ENCODE measurements at places on chromosomes 12 and 14.

GRCh38 chr12:82659343-82660207 lies 27.1 kb upstream of the TMTC2 start:
- DNase-seq = no peak

DNA sequence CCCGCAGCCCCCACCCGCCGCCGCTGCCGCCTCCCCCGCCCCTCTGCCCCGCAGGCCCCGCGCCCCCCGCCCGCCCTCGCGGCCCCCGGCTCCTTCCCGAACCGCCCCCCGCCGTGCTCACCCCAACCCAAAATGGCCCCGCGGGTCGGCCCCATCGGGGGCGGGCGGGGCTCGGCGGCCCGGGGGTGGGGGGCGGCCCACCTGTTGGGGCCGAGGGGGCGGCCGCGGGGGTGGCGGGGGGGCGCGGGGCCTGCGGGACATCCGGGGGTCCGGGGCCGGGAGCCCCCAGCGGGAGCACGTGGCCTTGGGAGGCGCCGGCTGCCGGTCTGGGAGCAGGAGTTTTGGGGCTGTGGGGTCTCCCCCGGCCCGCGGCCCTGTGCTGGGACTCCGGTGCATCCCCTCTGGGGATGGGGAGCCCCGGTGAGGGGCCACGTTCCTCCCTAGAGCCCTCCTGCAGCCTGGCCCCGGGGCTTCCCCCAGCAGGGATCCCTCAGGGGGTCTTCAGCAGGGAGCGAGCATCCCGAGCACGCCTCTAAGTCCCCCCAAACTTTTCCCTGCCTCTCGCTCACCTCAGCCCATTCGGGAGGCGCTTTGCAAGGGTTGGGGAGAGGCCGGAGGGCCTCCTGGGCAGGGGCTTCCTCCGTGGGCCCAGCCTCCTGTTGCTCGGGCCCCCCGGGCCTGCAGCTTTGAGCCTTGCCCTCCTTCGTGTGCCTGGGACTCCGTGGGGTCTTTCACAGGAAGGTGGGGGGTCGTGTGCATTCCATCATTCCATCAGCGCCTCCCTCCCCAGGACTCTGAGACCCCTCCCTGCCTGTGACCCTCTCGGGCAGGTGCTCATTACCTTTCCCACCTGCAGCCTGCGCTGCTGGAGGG lies 710 bp downstream of the MTA1 start:
- DNase-seq = no peak

GRCh38 chr12:80857311-80857710 lies 80.4 kb downstream of the LIN7A start:
- no peak for DNase-seq

DNA sequence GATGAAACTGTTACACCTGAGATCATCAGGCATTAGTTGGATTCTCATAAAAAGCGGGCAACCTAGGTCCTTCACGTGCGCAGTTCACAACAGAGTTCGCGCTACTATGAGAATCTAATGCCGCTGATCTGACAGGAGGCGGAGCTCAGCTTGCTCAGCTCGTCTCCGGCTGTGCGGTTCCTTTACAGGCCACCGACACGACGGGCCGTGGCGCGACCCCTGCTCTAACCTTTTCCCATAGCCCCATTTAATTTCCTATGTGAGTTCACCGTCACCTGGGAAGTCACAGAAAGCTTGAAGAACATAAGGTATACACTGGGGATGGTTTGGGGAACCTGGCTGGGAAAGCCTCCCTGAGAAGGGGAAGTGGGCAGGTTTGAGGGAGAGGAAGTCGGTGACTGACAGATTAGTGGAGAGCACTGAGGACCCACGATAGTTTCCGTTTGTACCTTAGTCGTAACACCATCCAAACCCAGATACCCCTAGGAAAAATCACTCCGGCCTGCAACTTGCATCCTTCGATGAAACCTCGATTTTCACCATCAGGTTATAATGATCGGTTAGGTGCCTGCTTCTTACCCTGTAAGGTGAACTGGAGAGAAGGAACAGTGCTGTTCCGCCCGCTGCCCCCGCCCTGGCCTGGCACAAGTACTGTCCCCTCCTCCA lies 2.8 kb upstream of the AAAS start:
- DNase-seq = no peak

GRCh38 chr14:99590746-99591555 lies 13.1 kb downstream of the CCDC85C start:
- no peak for DNase-seq

- no peak for DNase-seq
These were observed 14.2 kb upstream of the HELB start for GRCh38 chr12:66288121-66288520.

DNA sequence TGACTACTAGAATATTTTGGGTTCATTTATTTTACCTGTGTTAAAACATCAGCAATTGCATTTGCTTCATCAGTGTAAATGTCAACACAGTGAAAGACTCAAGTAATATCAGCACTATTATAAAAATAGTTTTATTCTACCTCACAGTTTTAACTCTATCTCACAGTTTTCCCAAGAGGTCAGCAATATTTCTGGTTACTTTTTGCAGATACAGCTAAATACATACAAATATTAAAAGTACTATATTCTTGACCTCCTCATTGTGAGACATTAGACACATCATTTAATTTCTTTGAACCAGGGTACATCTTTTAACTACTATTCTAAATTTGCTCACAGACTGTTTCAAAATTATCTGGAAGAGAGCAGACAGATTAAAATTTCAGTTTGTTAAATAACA lies 321.7 kb upstream of the OR4E1 start:
- no peak for DNase-seq
